Mesendoderm (in vitro differentiated cells): ENCODE measurements at places on chromosomes 16 and 17.

- DNase-seq = peak; percentile 70
- H3K27ac ChIP-seq = peak overlapping the region; percentile 52
- no peaks in the 10 kb centered on the region for H3K36me3 ChIP-seq
- peaks cover 14% of the 10 kb centered on the region for H3K4me1 ChIP-seq
- H3K27me3 ChIP-seq = no peaks in the 10 kb centered on the region
Observed at GRCh38 chr17:48160177-48161081, 52.9 kb downstream of the SNX11 start.

GRCh38 chr16:24975428-24975889 lies 39.7 kb downstream of the ARHGAP17 start:
- H3K4me3 ChIP-seq = no peak overlapping the region
- no peak overlapping the region for H3K27ac ChIP-seq
- peaks cover 7% of the 10 kb centered on the region for H3K4me1 ChIP-seq
- no peaks in the 10 kb centered on the region for H3K36me3 ChIP-seq
- no peak for DNase-seq

DNA sequence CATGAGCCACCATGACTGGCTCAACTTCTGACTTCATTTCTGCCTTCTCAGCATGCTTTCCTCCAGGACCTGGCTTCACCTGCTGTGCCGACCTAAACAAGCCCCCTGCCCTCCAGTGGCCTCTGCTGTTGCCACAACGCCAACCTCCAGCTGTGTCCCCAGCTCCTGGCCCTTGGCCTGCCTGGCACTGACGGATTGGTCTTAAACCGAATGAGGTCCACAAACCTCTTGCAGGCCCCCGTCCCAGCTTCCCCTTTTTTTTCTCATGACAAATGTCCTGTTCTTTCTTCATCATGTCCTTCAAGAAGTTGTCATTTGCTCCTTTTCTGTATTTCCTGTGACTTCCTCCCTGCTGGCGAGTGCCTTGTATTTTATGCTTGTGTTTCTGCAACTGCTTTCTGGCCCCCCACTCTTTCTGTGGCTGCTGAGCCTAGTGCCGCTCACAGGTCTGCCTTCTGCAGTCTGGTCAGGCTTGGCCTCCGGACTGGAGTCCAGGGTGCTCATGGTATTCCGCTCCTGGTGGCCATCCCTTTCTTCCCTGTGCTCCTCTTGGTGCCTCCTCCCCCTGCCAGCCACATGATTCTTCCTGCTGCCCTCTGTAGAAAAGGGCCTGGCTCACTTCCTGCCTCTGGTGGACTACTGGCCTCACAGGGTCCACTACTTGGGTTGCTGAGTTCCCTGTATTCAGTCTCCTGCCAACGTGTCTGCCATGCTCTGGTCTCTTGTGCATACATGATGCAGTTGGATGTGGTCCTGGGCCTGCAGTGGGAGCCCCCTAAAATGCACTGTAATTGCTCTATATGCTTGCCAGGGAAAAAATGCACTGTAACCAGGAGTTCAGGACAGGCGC lies 2.9 kb downstream of the ATP6V0C start:
- no peaks in the 10 kb centered on the region for H3K36me3 ChIP-seq
- no peak for DNase-seq
- peaks cover 2% of the 10 kb centered on the region for H3K4me1 ChIP-seq
- H3K27ac ChIP-seq = no peak overlapping the region
- no peak overlapping the region for H3K4me3 ChIP-seq
- no peaks in the 10 kb centered on the region for H3K27me3 ChIP-seq

- H3K27ac ChIP-seq = no peak overlapping the region
- no peaks in the 10 kb centered on the region for H3K4me1 ChIP-seq
Observed at GRCh38 chr17:74472890-74473289, 6.5 kb downstream of the CD300A start.

GRCh38 chr17:66643815-66644710 lies 190.9 kb upstream of the CACNG5 start:
- no peak overlapping the region for H3K4me3 ChIP-seq
- no peaks in the 10 kb centered on the region for H3K4me1 ChIP-seq
- H3K36me3 ChIP-seq = no peaks in the 10 kb centered on the region
- no peaks in the 10 kb centered on the region for H3K27me3 ChIP-seq
- no peak for DNase-seq
- no peak overlapping the region for H3K27ac ChIP-seq

GRCh38 chr16:80161799-80162739 lies 378.7 kb upstream of the DYNLRB2 start:
- no peaks in the 10 kb centered on the region for H3K36me3 ChIP-seq
- H3K4me1 ChIP-seq = no peaks in the 10 kb centered on the region
- no peaks in the 10 kb centered on the region for H3K27me3 ChIP-seq
- no peak overlapping the region for H3K27ac ChIP-seq

DNA sequence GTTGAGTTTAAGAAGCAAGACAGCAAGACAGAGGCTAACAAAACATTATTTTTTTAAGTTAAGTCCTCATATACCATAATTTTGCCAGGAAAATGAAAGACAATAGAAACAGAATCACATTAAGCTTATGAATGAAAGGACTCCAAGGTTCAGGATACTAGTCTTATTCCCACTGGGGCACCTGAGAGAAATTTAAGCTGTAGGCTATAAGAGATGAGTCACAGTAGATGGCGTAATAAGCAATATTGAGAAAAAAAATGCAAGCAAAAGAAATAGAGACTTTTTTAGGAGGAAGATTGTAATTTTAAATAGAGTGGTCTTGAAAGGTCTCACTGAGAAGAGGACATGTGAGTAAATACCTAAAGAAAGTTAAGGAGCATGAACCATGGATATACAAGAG lies 57.1 kb upstream of the KIF2B start:
- no peak overlapping the region for H3K27ac ChIP-seq
- no peak for DNase-seq
- no peak overlapping the region for H3K4me3 ChIP-seq
- no peaks in the 10 kb centered on the region for H3K36me3 ChIP-seq
- no peaks in the 10 kb centered on the region for H3K4me1 ChIP-seq
- H3K27me3 ChIP-seq = no peaks in the 10 kb centered on the region

GRCh38 chr17:28547623-28548416 lies 4.6 kb downstream of the UNC119 start:
- no peak overlapping the region for H3K27ac ChIP-seq
- H3K4me3 ChIP-seq = no peak overlapping the region
- peak; percentile 84 for DNase-seq
- H3K27me3 ChIP-seq = no peaks in the 10 kb centered on the region
- H3K4me1 ChIP-seq = peaks cover 6% of the 10 kb centered on the region

- DNase-seq = no peak
- no peaks in the 10 kb centered on the region for H3K36me3 ChIP-seq
- H3K27me3 ChIP-seq = no peaks in the 10 kb centered on the region
- no peak overlapping the region for H3K4me3 ChIP-seq
- H3K27ac ChIP-seq = no peak overlapping the region
Observed at GRCh38 chr16:75841517-75841916, 115.2 kb upstream of the CPHXL start.

DNA sequence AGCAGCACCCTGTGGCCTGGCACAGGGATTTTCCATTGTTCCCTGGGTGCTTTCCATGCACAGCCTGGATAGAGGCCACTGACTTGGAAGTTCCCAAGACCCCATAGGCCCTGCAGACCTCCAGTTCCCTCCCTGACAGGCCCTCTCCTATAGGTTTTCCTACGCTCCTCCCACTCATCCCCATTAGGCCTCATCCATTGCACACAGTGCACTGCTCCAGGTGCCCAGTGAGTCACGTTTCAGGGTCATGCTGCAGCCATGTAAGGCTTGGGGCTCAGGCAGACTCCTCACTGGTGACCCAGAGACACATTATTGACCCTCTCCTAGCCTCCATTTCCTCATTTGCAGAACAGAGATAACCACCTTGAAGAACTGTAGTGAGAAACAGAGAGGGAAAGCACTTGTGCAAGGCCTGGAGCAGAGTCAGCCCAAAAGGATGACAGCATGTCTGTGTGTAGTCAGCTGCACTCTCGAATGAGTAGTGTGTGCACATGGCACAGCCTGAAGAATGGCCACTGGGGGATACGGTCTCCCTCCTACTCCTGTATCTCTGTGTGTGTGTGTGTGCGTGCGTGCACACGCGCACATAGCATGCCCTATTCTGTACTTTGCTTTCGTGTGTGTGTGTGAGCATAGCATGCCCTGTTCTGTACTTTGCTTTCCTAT lies 26.8 kb downstream of the DRC3 start:
- no peak overlapping the region for H3K4me3 ChIP-seq
- H3K4me1 ChIP-seq = no peaks in the 10 kb centered on the region
- no peak for DNase-seq
- no peak overlapping the region for H3K27ac ChIP-seq
- H3K36me3 ChIP-seq = no peaks in the 10 kb centered on the region

DNA sequence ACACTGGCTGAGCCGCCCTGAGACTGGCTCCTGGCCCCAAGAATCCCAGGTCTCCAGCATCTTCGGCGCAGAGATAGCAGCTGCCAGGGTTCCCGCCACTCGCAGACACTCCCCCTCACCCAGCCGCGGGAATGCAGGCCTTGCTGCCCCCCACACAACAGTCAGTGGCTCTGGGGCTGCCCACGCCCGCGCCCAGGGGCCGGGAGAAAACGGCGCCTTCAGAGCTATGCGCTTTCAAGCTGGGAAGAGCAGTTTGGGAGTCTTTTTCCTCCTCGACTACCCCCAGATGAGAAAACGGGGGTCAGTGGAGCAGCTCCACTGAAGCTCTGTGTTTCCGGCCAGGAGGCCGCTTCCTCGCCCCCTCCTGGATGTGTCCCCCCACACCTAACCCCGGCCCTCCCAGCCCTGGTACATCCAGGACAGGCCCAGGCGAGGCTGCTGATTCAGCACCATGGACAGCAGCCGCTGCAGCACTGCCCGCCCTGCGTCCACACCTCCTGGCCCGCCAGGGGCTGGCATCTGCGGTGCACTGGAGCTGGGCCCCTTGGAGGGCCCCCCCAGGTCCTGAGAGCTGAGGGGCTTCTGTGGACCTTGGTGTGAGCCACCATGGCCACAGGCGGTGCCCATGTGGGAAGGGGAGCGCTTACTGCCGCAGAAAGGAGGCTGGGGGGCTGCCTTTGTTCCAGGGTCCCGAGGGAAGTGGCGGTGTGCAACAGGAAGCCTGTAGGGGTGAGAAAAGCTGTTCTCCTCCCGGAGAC lies 35.7 kb downstream of the CACNA1H start:
- H3K36me3 ChIP-seq = no peaks in the 10 kb centered on the region
- H3K27me3 ChIP-seq = no peaks in the 10 kb centered on the region
- no peaks in the 10 kb centered on the region for H3K4me1 ChIP-seq
- DNase-seq = peak; percentile 51
- no peak overlapping the region for H3K27ac ChIP-seq
- no peak overlapping the region for H3K4me3 ChIP-seq

GRCh38 chr16:71867939-71868338 lies 16.0 kb downstream of the ZNF821 start:
- peaks cover 3% of the 10 kb centered on the region for H3K36me3 ChIP-seq
- no peak overlapping the region for H3K27ac ChIP-seq
- DNase-seq = peak; percentile 45
- H3K27me3 ChIP-seq = no peaks in the 10 kb centered on the region
- no peaks in the 10 kb centered on the region for H3K4me1 ChIP-seq
- no peak overlapping the region for H3K4me3 ChIP-seq

DNA sequence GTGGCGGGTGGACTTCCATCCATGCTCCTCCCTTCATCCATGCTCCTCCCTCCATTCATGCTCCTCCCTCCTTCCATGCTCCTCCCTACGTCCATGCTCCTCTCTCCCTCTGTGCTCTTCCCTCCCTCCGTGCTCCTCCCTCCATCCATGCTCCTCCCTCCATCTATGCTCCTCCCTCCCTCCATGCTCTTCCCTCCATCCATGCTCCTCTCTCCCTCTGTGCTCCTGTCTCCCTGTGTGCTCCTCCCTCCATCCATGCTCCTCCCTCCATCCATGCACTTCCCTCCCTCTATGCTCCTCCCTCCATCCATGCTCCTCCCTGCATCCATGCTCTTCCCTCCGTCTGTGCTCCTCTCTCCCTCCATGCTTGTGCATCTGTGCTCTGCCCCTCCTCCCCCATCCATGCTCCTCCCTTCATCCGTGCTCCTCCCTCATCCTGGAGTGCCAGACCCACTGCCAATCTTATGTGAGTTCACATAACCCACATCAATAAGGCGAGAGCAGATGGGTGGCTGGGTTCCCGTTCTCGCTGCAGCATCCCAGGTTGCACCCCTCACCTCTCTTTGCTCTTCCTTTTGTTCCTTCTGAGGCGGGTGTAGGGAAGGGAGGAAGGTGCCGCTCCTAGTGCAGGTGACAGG lies 22.8 kb downstream of the KSR1 start:
- no peak overlapping the region for H3K27ac ChIP-seq
- H3K4me1 ChIP-seq = no peaks in the 10 kb centered on the region
- peak; percentile 47 for DNase-seq
- no peak overlapping the region for H3K4me3 ChIP-seq

- H3K36me3 ChIP-seq = no peaks in the 10 kb centered on the region
- no peak overlapping the region for H3K4me3 ChIP-seq
- H3K27me3 ChIP-seq = no peaks in the 10 kb centered on the region
- no peak for DNase-seq
Observed at GRCh38 chr17:8285270-8286181, 2.9 kb upstream of the RANGRF start.

DNA sequence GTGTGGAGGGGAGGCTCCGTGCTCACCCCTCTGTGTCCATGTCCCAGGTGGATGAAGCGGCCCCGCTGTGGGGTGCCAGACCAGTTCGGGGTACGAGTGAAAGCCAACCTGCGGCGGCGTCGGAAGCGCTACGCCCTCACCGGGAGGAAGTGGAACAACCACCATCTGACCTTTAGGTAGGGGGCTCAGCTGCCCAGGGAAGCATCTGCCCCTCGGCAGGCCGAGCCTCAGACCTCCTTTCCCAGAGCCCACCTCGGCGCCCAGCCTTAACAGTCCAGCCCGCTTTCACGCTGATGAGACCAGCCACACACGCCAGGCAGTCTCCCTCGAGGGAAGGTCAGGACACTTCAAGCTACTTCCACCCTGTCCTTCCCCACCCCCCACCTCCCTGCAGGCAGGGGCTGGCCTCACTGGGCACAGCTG lies 12.7 kb downstream of the MMP15 start:
- H3K4me1 ChIP-seq = peaks cover 2% of the 10 kb centered on the region
- no peaks in the 10 kb centered on the region for H3K27me3 ChIP-seq
- H3K4me3 ChIP-seq = no peak overlapping the region
- no peak overlapping the region for H3K27ac ChIP-seq
- peaks cover 10% of the 10 kb centered on the region for H3K36me3 ChIP-seq

GRCh38 chr17:19880393-19880792 lies 12.7 kb upstream of the ULK2 start:
- DNase-seq = no peak
- H3K27ac ChIP-seq = no peak overlapping the region
- no peaks in the 10 kb centered on the region for H3K36me3 ChIP-seq
- no peaks in the 10 kb centered on the region for H3K27me3 ChIP-seq
- no peaks in the 10 kb centered on the region for H3K4me1 ChIP-seq

- no peak overlapping the region for H3K4me3 ChIP-seq
- H3K27ac ChIP-seq = no peak overlapping the region
- H3K36me3 ChIP-seq = no peaks in the 10 kb centered on the region
Observed at GRCh38 chr16:10885246-10885645, 8.2 kb downstream of the CIITA start.

DNA sequence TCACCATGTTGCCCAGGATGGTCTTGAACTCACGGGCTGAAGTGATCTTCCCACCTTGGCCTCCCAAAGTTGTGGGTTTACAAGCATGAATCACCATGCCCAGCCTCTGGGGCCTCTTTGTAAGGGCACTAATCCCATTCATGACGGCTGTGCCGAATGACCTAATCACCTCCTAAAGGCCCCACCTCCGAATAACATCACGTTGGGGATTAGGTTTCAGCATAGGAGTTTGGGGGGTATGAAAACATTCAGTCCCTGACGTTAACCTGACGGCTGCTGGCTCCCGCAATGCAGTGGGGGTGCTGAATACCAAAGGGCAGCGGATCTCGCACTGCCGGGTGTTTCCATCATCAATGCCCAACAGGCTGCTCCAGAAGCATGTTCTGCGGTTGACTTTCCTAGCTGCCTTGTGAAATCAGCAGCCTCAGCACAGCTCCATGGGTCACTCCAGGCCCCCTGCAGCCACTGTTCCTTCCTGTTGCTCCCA lies 120.8 kb upstream of the SEC14L1 start:
- no peaks in the 10 kb centered on the region for H3K4me1 ChIP-seq
- no peaks in the 10 kb centered on the region for H3K36me3 ChIP-seq
- H3K27ac ChIP-seq = no peak overlapping the region
- H3K27me3 ChIP-seq = no peaks in the 10 kb centered on the region
- H3K4me3 ChIP-seq = no peak overlapping the region
